Activated CD8-positive, alpha-beta T cell treated with anti-CD3 and anti-CD28 coated beads, Interleukin-2, amount 10 ng/mL, durations not matched to agents 7 days and 5 days (primary cell): ENCODE measurements at places on chromosomes 11 and 22. TPM values are rescaled to one million over a fixed set of nuclear protein-coding genes. Genes with fewer than 3 reads are reported as not detected.

The SMC1B gene
- 1.6 TPM for total RNA-seq

The PHOX2A gene
- total RNA-seq = not detected

- no peak overlapping the region for H3K27ac ChIP-seq
- H3K4me1 ChIP-seq = no peaks in the 10 kb centered on the region
- no peak for DNase-seq
- H3K4me3 ChIP-seq = no peak overlapping the region
- peaks cover 1% of the 10 kb centered on the region for H3K27me3 ChIP-seq
- no peaks in the 10 kb centered on the region for H3K36me3 ChIP-seq
Measured at GRCh38 chr11:35983981-35984380, 40.1 kb downstream of the LDLRAD3 start.

The POU2AF1 gene
- total RNA-seq = 1.7 TPM

GRCh38 chr11:121439337-121439736 lies 12.8 kb upstream of the SORL1 start:
- peaks cover 3% of the 10 kb centered on the region for H3K36me3 ChIP-seq
- no peak overlapping the region for H3K4me3 ChIP-seq
- no peaks in the 10 kb centered on the region for H3K27me3 ChIP-seq
- H3K27ac ChIP-seq = no peak overlapping the region
- no peak for DNase-seq

DNA sequence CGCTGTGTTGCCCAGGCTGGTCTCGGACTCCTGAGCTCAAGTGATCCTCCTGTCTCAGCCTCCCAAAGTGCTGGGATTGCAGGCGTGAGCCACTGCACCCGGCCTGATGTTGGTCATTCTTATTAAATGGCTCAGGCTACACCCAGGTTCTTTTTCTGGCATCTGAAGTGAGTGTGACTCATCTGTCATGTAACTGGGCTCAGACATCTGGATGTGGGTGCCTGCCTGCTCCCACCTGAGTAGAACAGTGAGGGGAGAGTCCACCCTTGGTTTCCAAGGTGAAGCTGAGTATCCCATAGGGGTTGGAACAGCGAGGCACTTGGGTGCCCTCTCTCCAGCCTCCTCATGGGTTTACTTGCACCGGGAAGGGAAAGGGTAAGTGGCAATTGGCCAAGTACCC lies 36.7 kb upstream of the EIF3D start:
- no peaks in the 10 kb centered on the region for H3K4me1 ChIP-seq
- H3K27me3 ChIP-seq = peaks cover 22% of the 10 kb centered on the region
- H3K36me3 ChIP-seq = no peaks in the 10 kb centered on the region
- no peak overlapping the region for H3K4me3 ChIP-seq
- H3K27ac ChIP-seq = no peak overlapping the region

The NXPE1 gene
- total RNA-seq = not detected

DNA sequence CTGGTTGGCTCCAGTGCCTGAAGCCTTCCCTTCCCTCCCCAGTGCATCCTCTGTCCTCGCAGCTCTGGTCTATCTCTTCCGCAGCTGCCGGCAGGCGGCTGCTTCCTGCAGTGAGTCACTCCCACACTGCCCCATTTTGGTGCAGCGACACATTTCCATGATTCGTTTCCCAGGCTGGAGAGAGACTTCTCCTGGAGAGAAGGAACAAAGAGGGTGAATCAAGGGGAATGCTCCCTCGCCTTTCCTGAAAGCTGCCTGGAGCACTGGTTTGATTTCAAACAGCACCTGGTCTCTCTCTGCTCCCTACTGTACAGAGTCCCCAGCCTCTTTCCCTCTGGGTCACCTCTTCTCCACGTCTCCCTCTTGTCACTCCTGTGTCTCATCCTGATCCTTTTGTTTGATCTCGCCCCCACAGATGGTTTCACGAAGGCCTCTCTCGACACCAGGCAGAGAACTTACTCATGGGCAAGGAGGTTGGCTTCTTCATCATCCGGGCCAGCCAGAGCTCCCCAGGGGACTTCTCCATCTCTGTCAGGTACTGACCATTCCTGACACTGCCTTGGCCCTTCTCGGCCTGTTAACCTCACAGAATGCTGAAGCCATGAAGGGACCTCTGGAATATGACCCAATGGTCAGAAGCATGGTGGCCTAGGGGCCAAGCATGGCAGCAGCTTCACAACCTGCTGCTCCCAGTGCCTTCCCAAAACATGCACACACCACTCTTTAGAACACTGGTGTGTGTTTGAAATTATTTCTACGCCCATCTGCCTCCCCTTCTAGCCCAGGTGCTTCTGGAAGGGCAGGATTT lies at the start of gene TMA7B:
TSS of gene TMA7B (plus strand) at position 758 of the 808 bp plus-strand sequence. CDS start 3,978 bp downstream, outside the sequence.
- H3K36me3 ChIP-seq = peaks cover 92% of the 10 kb centered on the region
- H3K27ac ChIP-seq = peak within 1 kb of the TSS; percentile 86
- peak within 1 kb of the TSS; percentile 60 for H3K4me3 ChIP-seq
- H3K27me3 ChIP-seq = no peaks in the 10 kb centered on the region

DNA sequence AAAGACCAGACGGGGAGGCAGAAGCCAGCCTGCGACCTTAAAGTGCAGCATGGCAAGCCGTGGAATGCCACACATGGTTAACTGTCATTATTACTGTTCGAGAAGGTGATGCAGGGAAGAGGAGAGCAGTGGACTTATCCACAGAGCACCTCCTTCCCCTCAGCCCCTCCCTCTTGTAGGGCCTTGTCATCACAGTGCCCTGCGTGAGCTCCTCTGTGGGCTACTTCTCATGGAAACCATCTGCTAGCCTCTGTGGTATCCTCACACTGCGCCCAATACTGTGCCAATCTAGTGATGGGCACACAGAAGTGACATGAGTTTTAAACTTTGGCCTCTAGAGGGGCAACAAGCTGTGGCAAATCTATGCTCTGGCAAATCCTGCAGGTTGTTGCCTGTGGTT lies 18.2 kb upstream of the CCDC134 start:
- H3K36me3 ChIP-seq = peaks cover 23% of the 10 kb centered on the region
- H3K4me3 ChIP-seq = peak overlapping the region; percentile 87
- DNase-seq = peak; percentile 54
- H3K4me1 ChIP-seq = peaks cover 41% of the 10 kb centered on the region
- H3K27ac ChIP-seq = peak overlapping the region; percentile 99

- peaks cover 6% of the 10 kb centered on the region for H3K27me3 ChIP-seq
- H3K4me1 ChIP-seq = peaks cover 21% of the 10 kb centered on the region
- H3K27ac ChIP-seq = no peak overlapping the region
- peak; percentile 80 for DNase-seq
Measured at GRCh38 chr22:37498289-37498909, 12.2 kb upstream of the MFNG start.

The CCDC73 gene
- not detected for total RNA-seq

GRCh38 chr11:47264521-47264920 lies 5.4 kb upstream of the MADD start:
- no peak for DNase-seq
- no peaks in the 10 kb centered on the region for H3K27me3 ChIP-seq
- H3K27ac ChIP-seq = peak overlapping the region; percentile 87
- peaks cover 48% of the 10 kb centered on the region for H3K4me1 ChIP-seq
- peaks cover 14% of the 10 kb centered on the region for H3K36me3 ChIP-seq
- H3K4me3 ChIP-seq = no peak overlapping the region

- no peaks in the 10 kb centered on the region for H3K36me3 ChIP-seq
- no peak for DNase-seq
- peaks cover 11% of the 10 kb centered on the region for H3K4me1 ChIP-seq
- H3K27me3 ChIP-seq = peaks cover 16% of the 10 kb centered on the region
Measured at GRCh38 chr22:35903571-35904335, 124.9 kb downstream of the RBFOX2 start.

DNA sequence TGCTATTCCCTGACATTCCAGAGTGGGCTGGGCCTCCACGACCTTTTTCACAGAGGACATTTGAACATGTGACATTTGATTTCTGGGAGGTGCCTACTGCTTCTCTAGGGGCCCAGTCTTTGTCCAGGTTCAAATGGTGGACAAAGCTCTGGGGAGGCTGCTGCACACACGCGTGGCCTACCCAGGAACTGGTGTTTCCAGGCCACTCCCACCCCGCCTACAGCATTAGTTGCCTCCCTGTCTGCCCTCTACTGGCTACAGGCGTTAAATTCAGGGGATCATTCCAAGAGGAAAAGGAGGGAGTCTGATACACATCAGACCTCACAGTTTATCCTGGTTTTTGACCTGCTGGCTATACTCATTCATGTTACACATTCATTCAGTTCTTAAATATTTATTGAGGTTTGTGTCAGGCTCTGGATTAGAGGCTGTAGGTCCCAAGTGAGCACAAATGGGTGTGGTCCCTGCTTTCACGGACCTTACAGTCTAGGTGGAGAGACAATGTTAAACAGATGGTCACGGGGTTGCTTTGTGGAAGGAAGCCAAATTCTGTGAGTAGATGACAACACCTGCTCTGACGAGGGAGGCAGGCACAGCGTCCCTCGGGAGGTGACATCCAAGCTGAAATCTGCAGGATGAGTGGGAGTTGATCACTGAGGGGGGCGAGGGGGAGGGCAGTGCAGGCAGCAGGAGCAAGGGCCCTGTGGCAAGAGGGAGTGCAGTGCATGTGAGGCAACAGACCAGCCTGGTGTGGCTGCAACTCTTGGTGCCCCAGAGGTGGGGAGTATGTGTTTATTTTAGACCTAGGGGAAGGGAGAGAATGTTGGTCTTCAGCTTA lies 11.8 kb downstream of the TUB start:
- no peaks in the 10 kb centered on the region for H3K36me3 ChIP-seq
- H3K27ac ChIP-seq = no peak overlapping the region
- no peaks in the 10 kb centered on the region for H3K4me1 ChIP-seq
- no peak overlapping the region for H3K4me3 ChIP-seq

DNA sequence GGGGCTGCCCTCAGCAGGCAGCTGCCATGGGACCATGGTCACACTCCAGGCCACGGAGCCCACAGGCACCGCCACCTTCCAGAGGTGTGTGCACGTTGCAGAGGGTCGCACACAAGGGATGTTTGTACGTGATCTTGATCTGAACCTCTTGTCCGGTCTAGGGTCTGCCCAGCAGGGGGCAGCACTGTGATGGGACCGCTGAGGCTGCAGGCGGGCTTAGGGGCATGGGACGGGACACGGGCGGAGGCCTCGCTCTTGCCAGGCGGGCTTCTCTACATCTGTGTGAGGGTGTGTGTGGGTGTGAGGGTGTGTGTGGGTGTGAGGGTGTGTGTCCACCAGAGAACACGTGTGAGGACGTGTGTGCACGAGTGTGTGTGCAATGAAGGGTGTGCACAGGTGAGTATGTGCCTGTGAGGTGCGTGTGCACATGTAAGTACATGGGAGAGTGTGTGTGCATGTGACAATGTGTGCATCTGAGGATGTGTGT lies 52.4 kb downstream of the CACNA1I start:
- DNase-seq = peak; percentile 77
- peaks cover 8% of the 10 kb centered on the region for H3K27me3 ChIP-seq

DNA sequence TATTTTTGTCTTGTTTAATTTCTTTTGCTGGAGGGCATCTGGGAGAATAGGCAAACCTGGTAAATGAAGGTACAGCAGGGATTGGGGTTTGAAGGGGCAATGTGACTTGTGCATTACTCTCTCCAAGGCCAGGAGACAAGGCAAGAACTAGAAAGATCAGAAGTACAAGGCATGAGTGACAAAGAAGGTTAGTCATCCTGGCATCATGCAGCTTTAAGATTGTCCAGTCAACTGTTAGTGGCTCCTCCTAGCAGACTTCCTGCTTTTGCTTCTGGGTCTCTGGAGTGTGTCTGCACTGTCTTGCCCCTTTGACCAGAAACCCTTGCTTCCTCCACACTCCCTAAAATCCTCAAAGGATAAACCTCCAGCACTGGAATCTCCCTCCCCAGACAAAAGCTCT lies 27.2 kb upstream of the GLYATL1 start:
- H3K27me3 ChIP-seq = peaks cover 21% of the 10 kb centered on the region
- no peak overlapping the region for H3K4me3 ChIP-seq
- no peak overlapping the region for H3K27ac ChIP-seq
- H3K36me3 ChIP-seq = no peaks in the 10 kb centered on the region

DNA sequence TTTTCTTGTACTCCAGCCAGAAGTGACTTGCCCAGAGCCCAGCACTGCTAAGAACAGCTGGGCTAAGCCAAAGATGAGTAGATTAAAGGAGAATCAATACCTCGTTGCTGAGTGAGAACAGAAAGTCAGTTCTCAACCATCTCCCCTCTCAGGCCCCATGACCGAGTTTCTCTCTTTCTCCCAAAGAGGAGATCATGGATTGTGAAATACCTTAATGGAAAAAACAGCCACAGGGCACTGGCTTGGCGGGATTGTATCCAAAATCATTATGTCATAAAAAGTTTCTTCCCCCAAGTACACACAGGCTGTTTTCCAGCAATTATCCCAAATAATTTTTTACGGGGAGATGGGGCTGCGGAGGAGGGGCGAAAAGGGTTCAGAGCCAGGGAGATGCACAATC lies 111.8 kb upstream of the TMEM45B start:
- H3K27ac ChIP-seq = no peak overlapping the region
- H3K36me3 ChIP-seq = no peaks in the 10 kb centered on the region
- H3K4me3 ChIP-seq = no peak overlapping the region
- H3K27me3 ChIP-seq = no peaks in the 10 kb centered on the region
- no peak for DNase-seq

GRCh38 chr11:74319139-74319816 lies 7.8 kb upstream of the P4HA3 start:
- peaks cover 2% of the 10 kb centered on the region for H3K36me3 ChIP-seq
- H3K27ac ChIP-seq = no peak overlapping the region
- peaks cover 24% of the 10 kb centered on the region for H3K27me3 ChIP-seq
- H3K4me3 ChIP-seq = no peak overlapping the region
- no peaks in the 10 kb centered on the region for H3K4me1 ChIP-seq
- DNase-seq = no peak

- H3K4me1 ChIP-seq = peaks cover 4% of the 10 kb centered on the region
- H3K27me3 ChIP-seq = no peaks in the 10 kb centered on the region
- H3K36me3 ChIP-seq = peaks cover 68% of the 10 kb centered on the region
- no peak overlapping the region for H3K4me3 ChIP-seq
- no peak for DNase-seq
- no peak overlapping the region for H3K27ac ChIP-seq
Measured at GRCh38 chr11:14861680-14862079, 30.4 kb downstream of the CYP2R1 start.

The MIOX gene
- 0.40 TPM for total RNA-seq

The OR8K1 gene
- total RNA-seq = not detected

GRCh38 chr11:90204832-90205646 lies 17.8 kb downstream of the CHORDC1 start:
- H3K4me3 ChIP-seq = no peak overlapping the region
- no peak for DNase-seq
- no peaks in the 10 kb centered on the region for H3K27me3 ChIP-seq
- peaks cover 3% of the 10 kb centered on the region for H3K4me1 ChIP-seq
- H3K36me3 ChIP-seq = peaks cover 54% of the 10 kb centered on the region

- no peak overlapping the region for H3K4me3 ChIP-seq
- no peak overlapping the region for H3K27ac ChIP-seq
- H3K4me1 ChIP-seq = peaks cover 34% of the 10 kb centered on the region
- DNase-seq = no peak
Measured at GRCh38 chr22:38943201-38943600, 14.2 kb upstream of the APOBEC3A start.

The PAX6 gene
- not detected for total RNA-seq

The APOBEC3H gene
- 82.8 TPM for total RNA-seq

GRCh38 chr22:26828311-26828710 lies 170.9 kb downstream of the MIAT start:
- no peaks in the 10 kb centered on the region for H3K27me3 ChIP-seq
- no peaks in the 10 kb centered on the region for H3K36me3 ChIP-seq
- no peaks in the 10 kb centered on the region for H3K4me1 ChIP-seq
- no peak overlapping the region for H3K4me3 ChIP-seq
